ENCODE measurements at places on chromosomes 2 and 18.

GRCh38 chr18:67525328-67526099, 9.0 kb upstream of the DSEL start:
- DNase-seq, result peak; percentile 68

DNA sequence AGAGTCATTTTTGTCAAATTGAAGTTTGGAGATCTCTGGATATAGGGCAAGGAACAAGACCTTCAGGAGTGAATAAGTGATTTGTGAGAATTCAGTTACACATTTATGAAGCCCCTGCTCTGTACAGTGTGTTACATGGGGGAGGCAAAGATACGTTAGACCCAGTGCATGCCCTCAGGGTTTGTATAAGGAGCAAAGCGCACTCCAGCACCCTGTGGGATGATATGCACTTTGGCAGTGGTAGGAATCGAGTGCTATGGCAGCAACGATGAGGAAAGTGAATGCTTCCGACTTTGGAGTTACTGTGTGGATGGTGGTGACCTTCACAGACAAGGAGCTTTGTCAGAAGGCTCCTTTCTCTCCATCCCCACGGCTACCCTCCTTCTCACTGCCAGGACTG, 74.3 kb upstream of the ALPP start:
- no peak for DNase-seq

GRCh38 chr18:10051877-10052631, 138.2 kb downstream of the VAPA start:
- peak; percentile 75 for DNase-seq

DNA sequence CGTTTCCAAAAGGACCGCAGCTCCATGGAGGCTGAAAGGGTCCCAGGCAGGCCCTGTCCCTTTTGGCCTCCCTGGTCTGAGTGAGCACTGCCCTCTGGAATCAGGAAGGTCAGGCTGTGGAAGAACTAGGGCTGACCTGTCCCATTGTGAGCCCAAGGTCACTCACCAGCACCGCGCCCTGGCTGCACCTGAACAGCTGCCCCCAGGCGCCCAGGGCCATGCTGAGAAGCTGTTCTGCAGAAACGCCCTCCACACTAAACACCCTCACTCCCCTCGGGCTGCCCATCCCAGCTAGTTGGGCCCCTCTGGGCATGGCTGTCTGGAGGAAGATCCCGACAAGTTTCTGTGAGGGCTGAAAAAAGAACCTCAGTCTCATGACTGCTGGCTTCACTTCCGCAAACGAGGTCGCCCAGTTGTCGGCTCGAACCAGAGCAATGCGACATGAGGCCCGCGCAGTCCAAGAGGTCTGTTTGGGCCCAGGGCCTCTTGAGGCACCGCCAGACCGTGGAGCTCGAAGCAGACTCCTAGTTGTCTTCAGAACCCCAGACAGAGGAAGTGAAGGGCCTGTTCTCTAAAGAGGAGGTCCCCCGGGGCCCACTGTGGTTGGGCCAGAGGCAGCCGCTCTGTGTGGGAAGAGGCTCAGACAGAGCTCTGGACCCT, 64.4 kb downstream of the INPP5D start:
- DNase-seq, result no peak

DNA sequence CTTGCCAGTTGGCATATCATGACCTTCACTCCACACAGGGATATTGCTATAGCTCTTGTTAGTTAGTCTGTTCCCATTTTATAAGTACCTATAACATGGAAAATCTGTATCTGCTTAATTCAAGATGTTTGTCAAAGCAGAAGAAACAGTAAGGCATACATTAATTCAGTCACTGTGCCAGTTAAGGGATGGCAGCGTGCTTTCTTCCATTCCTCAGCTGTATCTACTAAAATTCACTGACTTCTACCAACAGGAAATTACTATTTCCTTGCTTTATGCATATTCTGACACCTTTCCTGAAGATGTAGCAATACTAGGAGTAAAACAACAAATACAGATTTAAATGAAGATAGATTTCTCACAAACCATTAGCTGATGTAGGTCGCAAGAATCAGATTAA, 59.9 kb downstream of the RNF152 start:
- DNase-seq, result no peak

- no peak for DNase-seq
Observed at GRCh38 chr18:25705650-25706049, 353.7 kb upstream of the ZNF521 start.

DNA sequence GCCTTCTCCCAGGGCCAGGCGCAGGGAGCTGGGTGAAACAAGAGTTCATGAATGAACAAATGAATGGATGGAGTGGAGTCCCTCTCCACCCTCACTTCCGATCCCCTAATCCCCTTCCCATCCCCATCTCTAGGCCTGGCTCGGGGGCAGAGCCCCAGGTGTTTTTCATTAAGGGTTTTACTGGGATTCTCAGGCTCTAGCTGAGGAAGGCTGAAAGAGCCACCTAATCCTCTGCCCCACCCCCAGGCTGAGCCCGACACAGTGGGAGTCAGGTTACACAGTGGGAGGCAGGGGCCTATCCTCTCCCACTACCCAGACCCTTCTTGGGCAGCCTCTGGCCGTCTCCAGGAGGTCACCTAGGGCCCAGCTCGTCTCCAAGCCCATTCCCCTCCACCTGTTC, 36.1 kb downstream of the SDC1 start:
- DNase-seq, result no peak

DNA sequence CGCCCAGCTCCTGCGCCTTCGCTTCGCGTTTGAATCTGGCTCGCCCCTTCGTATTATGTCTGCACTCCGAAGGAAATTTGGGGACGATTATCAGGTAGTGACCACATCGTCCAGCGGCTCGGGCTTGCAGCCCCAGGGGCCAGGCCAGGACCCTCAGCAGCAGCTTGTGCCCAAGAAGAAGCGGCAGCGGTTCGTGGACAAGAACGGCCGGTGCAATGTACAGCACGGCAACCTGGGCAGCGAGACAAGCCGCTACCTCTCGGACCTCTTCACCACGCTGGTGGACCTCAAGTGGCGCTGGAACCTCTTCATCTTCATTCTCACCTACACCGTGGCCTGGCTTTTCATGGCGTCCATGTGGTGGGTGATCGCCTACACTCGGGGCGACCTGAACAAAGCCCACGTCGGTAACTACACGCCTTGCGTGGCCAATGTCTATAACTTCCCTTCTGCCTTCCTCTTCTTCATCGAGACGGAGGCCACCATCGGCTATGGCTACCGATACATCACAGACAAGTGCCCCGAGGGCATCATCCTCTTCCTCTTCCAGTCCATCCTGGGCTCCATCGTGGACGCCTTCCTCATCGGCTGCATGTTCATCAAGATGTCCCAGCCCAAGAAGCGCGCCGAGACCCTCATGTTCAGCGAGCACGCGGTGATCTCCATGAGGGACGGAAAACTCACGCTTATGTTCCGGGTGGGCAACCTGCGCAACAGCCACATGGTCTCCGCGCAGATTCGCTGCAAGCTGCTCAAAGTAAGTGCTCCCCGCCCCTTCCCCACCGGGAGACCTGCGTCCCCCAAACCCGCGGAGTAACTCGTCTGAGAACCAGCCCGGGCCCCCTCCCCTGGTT, 453 bp downstream of the KCNJ3 start:
- no peak for DNase-seq

DNA sequence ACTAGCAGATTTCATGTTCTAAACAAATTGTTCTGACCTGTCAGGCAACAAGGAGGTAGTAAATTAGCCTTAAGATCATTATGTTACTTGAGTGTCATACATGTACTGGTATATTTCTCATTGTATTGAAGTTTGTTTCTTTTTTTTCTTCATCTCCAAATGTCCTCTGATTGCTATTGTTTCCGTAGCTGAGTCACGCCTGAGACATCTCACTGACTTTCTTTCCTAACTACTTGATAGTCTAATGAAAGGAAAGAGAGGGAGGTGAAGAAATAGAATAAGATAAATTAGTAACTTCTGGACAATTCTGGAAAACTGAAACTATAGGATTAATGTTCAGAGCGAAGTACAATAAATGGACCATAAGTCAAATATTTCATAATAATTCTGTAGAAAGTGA, 1049.9 kb downstream of the TSN start:
- DNase-seq, result no peak

- DNase-seq, result no peak
Observed at GRCh38 chr2:6526093-6526824, 339.4 kb downstream of the CMPK2 start.

DNA sequence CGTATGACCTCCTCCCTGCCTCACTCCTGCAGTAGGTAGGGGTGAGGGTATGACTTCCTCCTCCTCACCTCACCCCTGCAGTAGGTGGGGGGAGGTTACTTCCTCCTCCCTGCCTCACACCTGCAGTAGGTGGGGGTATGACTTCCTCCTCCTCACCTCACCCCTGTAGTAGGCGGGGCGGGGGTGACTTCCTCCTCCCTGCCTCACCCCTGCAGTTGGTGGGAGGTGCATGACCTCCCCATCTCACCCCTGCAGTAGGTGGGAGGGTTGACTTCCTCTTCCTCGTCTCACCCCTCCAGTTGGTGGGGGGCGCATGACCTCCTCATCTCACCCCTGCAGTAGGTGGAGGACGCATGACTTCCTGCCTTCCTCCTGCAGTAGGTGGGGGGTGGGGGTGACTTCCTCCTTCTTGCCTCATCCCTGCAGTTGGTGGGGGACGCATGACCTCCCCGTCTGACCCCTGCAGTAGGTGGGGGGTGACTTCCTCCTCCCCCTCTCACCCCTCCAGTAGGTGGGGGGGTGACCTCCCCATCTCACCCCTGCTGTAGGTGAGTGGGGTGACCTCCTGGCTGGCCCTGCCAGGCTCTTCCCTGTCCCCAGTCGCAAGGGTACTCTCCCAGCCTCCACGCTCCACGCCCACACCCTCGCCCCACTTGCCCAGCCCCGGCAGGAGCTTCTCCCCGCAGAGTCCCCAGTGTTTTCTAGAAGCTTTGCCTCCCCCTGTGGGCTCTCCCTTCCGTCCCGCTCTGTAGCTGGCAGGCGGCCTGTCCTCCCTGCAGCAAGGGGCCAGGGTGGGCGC, 39.3 kb downstream of the TSHZ1 start:
- no peak for DNase-seq

- DNase-seq, result peak; percentile 61
Observed at GRCh38 chr2:171574149-171574795, 52.0 kb downstream of the CYBRD1 start.

DNA sequence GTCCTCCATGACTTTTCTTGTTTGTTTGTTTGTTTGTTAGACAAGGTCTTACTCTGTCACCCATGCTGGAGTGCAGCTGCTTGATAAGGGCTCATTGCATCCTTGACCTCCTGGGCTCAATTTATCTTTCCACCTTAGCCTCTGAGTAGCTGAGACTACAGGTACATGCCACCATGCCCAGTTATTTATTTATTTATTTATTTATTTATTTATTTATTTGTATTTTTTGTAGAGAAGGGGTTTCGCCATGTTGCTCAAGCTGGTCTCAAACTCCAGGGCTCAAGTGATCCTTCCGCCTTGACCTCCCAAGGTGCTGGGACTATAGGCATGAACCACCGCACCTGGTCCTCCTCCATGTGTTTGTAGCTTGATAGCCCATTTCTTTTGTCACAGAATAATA, 37.9 kb downstream of the NBEAL1 start:
- DNase-seq, result no peak

DNA sequence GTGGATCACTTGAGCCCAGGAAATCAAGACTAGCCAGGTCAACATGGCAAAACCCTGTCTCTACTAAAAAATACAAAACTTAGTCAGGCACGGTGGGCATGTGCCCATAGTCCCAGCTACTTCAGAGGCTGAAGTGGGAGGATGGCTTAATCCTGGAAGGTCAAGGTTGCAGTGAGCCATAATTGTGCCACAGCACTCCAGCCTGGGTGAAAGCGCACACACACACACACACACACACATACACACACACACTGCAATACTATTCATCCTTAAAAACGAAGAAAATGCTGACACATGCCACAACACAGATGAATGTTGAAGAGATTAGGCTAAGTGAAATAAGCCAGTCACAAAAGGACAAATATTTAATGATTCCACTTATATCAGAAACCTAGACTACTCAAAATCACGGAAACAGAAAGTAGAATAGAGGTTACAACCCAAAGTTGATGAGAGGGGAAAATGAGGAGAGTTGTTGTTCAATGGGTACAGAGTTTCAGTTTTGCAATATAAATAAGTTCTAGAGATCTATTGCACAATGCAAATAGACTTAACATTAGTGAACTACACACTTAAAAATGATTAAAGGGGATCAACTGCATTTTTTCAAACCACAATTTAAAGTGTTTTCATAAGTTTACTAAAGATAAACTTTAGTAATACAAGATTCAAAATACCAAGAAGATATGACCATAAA, 114.5 kb downstream of the USP34 start:
- DNase-seq, result no peak

DNA sequence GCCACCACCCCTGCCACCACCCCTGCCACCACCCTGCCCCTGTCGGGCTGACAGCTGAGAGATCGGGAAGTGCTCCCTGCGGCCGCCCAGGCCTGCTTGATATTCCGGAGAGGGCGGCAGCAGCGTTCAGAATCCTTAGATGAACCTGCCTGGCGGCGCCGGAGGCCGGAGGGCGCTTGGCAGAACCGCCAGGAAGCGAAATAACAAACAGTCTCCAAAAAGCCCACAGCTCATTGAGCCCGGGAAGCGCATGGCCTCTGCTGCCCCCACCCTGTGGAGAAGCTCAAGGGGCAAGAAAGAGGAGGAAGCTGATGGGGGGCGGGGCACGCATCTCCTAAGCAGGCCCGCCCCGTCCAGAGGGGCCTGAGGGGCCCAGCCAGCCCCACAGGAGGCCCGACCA, 92.2 kb upstream of the MBOAT2 start:
- peak; percentile 44 for DNase-seq

- DNase-seq, result peak; percentile 34
Observed at GRCh38 chr2:11042841-11043240, 112.4 kb upstream of the SLC66A3 start.

- peak; percentile 26 for DNase-seq
Observed at GRCh38 chr2:135916207-135916606, 40.0 kb upstream of the MCM6 start.

GRCh38 chr2:73232403-73233153, 461 bp downstream of the PRADC1 start:
- DNase-seq, result no peak

GRCh38 chr2:119808516-119809147, 48.9 kb downstream of the PTPN4 start:
- no peak for DNase-seq

- no peak for DNase-seq
Observed at GRCh38 chr18:43108882-43109281, 6.6 kb downstream of the RIT2 start.

GRCh38 chr18:11553098-11553940, 56.1 kb upstream of the SLC35G4 start:
- DNase-seq, result peak; percentile 40

GRCh38 chr18:22466608-22467395, 49.1 kb upstream of the CTAGE1 start:
- no peak for DNase-seq

DNA sequence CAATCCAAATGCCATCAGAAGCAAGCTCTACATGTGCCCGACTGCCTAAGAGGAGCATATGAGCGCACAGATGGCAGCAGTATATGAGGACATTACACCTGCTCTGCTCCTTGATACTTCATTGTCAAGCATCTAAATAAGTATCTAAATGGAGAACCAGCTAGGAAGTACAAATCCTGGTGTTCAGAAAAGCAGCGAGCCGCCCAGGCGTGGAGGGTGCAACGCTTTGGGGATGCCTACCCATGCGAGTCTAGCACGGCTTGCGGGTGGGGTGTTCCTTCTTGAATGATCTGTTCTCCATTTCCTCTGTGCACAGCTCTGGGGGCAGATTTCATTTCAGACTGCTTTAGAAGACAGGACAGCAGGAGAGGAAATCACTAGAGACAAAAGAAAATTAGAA, 63.0 kb upstream of the BCL2L11 start:
- no peak for DNase-seq

GRCh38 chr18:36663312-36663711, 165.5 kb downstream of the TPGS2 start:
- DNase-seq, result no peak
